ENCODE measurements at places on chromosomes 11 and 22.

- DNase-seq, result no peak
These were observed 15.7 kb downstream of the ZNF214 start for GRCh38 chr11:7004482-7004881.

GRCh38 chr11:119907878-119908572 is 179.0 kb upstream of the NECTIN1 start:
- no peak for DNase-seq

- no peak for DNase-seq
These were observed 69.4 kb downstream of the ARL14EP start for GRCh38 chr11:30392221-30392784.

- DNase-seq, result no peak
These were observed 70.8 kb upstream of the EIF3D start for GRCh38 chr22:36599771-36600170.

DNA sequence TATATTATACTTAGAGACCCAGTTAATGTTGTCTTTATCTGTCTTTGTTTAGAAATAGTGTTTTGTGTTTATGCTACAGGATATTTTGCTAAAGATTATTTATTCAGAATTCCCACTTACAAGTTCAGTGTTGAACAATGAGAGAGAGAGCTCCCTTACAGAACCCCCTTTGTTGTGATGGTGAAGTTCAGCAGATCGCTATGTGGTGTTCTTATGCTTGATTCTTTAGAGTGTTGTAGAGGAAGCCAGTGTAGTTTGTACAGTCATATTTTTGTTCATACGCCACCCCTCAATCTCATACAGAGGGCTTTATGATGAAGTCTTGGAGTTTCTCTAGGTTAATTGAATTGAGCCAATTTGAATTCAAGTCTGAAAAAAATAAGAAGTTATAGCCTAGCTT is 150.2 kb downstream of the TMEM135 start:
- DNase-seq, result no peak

Measured in NCI-H187 (cell line).